Neural crest cell (in vitro differentiated cells): ENCODE measurements at places on chromosomes 3 and 15.

DNA sequence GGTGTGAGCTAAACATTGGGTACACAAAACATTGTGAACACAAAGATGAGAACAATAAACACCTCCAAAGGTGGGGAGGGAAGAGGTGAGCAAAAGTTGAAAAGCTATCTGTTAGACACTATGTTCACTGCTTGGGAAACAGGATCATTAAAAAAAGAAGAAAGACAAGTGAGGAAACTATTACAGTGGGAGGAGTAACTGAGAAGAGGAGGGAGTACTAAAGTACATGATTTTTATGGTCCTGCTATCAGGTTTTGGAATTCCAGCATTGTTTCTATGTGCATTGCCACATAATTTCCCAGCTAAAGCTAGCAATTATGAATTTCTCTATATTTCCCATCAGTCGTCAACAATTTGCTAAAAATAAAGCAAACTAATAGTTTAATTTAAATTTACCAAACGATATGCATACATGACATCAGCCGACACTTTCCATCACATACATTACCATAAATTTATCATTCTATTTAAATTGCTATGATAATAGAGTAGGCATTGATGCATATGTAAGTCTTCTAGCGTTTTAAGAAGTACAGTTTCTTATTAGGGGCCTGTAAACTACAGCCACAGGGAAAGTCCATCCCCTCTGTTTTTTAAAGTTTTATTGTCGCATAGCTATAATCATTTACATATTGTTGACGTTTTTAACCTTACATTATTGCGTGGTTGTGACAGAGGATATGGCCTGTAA lies 221.8 kb downstream of the CHL1 start:
- H3K4me1 ChIP-seq = no peaks in the 10 kb centered on the region
- H3K36me3 ChIP-seq = no peaks in the 10 kb centered on the region

- H3K4me3 ChIP-seq = no peak overlapping the region
- DNase-seq = no peak
- no peak overlapping the region for H3K27ac ChIP-seq
- H3K27me3 ChIP-seq = no peaks in the 10 kb centered on the region
These were observed 11.6 kb downstream of the WWTR1 start for GRCh38 chr3:149646181-149646766.

DNA sequence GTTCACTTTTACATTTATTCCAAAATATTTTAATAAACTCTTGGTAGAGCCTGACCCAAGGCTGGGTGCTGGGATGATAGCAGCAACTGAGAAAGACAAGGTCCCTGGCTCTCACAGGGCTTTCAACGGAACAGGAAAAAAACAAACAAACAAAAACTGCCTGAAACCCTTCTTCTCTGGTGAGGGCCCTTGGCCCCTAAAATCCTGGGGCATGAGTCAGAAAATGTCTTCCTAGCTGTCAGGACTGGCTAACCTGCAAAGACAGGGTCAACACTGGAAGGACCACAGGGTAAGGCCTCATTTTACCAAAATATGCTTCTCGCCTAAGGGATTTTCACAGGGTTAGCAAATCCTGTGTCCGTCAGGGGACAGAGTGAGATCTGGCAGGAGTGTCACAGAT lies 45.7 kb upstream of the WNT5A start:
- H3K27ac ChIP-seq = peak overlapping the region; percentile 20
- no peak overlapping the region for H3K4me3 ChIP-seq
- peaks cover 30% of the 10 kb centered on the region for H3K4me1 ChIP-seq
- peaks cover 4% of the 10 kb centered on the region for H3K27me3 ChIP-seq

GRCh38 chr3:122946185-122946584 lies 81.4 kb downstream of the SEMA5B start:
- H3K4me3 ChIP-seq = no peak overlapping the region
- H3K36me3 ChIP-seq = peaks cover 5% of the 10 kb centered on the region
- peaks cover 8% of the 10 kb centered on the region for H3K4me1 ChIP-seq
- DNase-seq = no peak
- no peaks in the 10 kb centered on the region for H3K27me3 ChIP-seq
- H3K27ac ChIP-seq = peak overlapping the region; percentile 30

- H3K27me3 ChIP-seq = no peaks in the 10 kb centered on the region
- no peak for DNase-seq
- no peaks in the 10 kb centered on the region for H3K36me3 ChIP-seq
- no peaks in the 10 kb centered on the region for H3K4me1 ChIP-seq
- H3K4me3 ChIP-seq = no peak overlapping the region
- H3K27ac ChIP-seq = no peak overlapping the region
These were observed 103.7 kb downstream of the MYO5A start for GRCh38 chr15:52424856-52425431.

- H3K27ac ChIP-seq = no peak overlapping the region
- H3K36me3 ChIP-seq = peaks cover 4% of the 10 kb centered on the region
- H3K27me3 ChIP-seq = no peaks in the 10 kb centered on the region
- H3K4me1 ChIP-seq = peaks cover 18% of the 10 kb centered on the region
- no peak for DNase-seq
- no peak overlapping the region for H3K4me3 ChIP-seq
These were observed 48.1 kb downstream of the PTPN9 start for GRCh38 chr15:75531041-75531450.

DNA sequence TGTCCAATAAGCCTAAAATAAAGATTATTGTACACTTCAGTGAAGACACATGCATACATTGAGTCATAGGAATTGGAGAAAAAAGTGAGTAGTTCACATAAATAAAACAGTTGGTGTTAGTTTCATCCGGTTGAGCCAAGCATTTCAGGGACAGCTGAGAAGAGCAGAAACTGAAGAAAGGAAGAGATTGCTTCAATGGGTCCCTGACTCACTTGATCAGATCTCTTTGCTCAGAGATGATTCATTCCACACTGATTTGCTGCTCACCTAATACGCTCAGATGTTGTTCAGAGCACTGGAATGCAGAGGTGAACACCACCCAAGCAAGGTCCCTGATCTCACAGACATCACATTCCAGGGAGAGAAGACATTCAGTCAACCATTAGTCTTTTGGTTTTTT lies 93.7 kb downstream of the RAD18 start:
- peaks cover 10% of the 10 kb centered on the region for H3K36me3 ChIP-seq
- H3K4me3 ChIP-seq = no peak overlapping the region
- no peak for DNase-seq
- H3K27ac ChIP-seq = no peak overlapping the region
- no peaks in the 10 kb centered on the region for H3K27me3 ChIP-seq

- H3K27me3 ChIP-seq = no peaks in the 10 kb centered on the region
- no peak for DNase-seq
- H3K36me3 ChIP-seq = no peaks in the 10 kb centered on the region
- H3K4me1 ChIP-seq = no peaks in the 10 kb centered on the region
These were observed 21.6 kb downstream of the SPTSSB start for GRCh38 chr3:161349529-161350312.

- peaks cover 18% of the 10 kb centered on the region for H3K27me3 ChIP-seq
- no peak for DNase-seq
These were observed 13.6 kb upstream of the CCDC33 start for GRCh38 chr15:74222240-74223119.

GRCh38 chr3:56059731-56060130 lies 408.5 kb downstream of the ERC2 start:
- H3K4me1 ChIP-seq = peaks cover 12% of the 10 kb centered on the region
- no peaks in the 10 kb centered on the region for H3K27me3 ChIP-seq
- no peak overlapping the region for H3K27ac ChIP-seq
- no peak for DNase-seq
- H3K36me3 ChIP-seq = no peaks in the 10 kb centered on the region

DNA sequence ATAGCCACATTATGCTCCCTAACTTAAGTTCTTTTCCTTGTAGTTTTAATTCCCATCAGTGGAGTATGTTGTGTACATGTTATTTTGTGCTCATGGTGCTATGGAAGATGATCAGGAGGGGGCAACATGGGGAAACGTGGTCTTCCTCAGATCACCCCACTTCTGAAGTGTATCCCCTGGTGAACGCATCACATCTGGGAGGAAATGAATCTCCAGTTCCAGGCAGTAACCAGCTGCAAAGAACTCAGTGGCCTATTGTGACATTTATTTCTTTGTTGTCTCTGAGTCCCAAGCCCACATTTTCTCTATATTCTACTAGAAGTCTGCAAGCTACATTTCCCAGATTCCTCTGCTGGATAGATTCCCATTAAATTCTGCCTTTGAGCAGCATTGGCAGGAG lies 217.0 kb downstream of the SATB1 start:
- H3K4me3 ChIP-seq = no peak overlapping the region
- DNase-seq = no peak
- H3K4me1 ChIP-seq = no peaks in the 10 kb centered on the region
- no peaks in the 10 kb centered on the region for H3K27me3 ChIP-seq
- peaks cover 10% of the 10 kb centered on the region for H3K36me3 ChIP-seq

DNA sequence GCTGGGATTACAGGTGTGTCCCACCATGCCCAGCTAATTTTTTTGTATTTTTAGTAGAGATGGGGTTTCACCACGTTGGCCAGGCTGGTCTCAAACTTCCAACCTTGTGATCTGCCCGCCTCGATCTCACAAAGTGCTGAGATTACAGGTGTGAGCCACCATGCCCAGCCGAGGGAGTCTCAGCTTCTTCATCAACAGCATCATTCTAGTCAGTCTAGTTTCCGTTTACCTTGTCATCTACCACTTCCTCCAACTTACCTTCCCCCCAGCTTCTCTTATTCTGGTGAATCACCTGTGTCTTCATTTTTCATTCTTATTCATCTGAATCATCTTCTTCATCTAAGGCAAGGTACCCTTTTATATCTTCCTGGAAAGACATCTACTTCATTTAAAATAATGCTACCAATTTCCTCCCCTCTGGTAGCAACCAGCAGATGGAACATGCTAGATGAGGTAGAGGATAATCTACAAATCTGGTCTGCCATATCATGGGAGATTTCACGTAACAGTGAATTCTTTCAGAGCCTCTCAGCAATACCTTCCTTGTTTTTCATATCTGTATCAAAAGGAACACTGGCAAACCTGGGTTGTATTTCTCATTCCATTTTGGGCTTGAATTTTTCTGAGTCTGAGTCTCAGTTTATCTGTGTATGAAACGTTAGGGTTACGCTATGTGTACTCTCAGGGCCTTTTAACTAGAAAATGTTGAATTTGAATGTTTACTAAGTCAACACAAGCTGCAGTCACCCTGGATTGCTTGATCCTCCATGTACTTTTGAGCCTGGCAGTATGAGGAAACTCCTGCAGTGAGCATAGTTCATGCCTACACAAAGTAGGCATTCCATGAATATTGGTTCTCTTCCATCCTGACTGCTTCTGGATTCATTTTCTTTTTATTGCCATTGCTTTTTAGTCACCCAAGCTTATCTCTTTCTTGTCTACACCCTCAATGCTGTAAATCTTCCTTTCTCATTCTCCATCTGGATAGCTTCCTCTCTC lies 16.8 kb downstream of the LPP start:
- H3K27me3 ChIP-seq = no peaks in the 10 kb centered on the region
- H3K4me1 ChIP-seq = peaks cover 26% of the 10 kb centered on the region
- no peaks in the 10 kb centered on the region for H3K36me3 ChIP-seq
- H3K4me3 ChIP-seq = no peak overlapping the region

DNA sequence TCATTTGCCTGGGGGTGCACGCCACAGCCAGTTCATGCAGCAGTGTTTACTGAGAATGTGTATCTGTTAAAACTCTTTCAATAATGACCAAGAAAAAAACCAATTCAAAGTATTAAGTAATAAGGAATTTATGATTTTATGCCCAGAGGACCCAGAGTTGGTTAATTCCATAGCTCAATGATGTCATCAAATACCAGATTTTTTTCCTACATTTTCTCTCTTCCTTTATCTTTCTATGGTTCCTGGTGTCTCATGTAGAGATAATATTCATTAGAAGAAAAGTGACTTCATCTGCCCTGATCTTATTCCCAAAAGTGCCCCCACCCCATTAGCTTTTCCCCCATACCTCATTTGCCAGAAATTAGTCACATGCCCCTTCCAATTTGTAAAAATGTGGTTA lies 44.6 kb upstream of the LMCD1 start:
- H3K27me3 ChIP-seq = no peaks in the 10 kb centered on the region
- no peak overlapping the region for H3K27ac ChIP-seq
- no peak overlapping the region for H3K4me3 ChIP-seq

GRCh38 chr3:119294696-119295671 lies 801 bp downstream of the ARHGAP31 start:
- H3K4me3 ChIP-seq = peak overlapping the region; percentile 93
- no peaks in the 10 kb centered on the region for H3K36me3 ChIP-seq
- peaks cover 43% of the 10 kb centered on the region for H3K4me1 ChIP-seq
- DNase-seq = peak; percentile 32
- peaks cover 15% of the 10 kb centered on the region for H3K27me3 ChIP-seq

DNA sequence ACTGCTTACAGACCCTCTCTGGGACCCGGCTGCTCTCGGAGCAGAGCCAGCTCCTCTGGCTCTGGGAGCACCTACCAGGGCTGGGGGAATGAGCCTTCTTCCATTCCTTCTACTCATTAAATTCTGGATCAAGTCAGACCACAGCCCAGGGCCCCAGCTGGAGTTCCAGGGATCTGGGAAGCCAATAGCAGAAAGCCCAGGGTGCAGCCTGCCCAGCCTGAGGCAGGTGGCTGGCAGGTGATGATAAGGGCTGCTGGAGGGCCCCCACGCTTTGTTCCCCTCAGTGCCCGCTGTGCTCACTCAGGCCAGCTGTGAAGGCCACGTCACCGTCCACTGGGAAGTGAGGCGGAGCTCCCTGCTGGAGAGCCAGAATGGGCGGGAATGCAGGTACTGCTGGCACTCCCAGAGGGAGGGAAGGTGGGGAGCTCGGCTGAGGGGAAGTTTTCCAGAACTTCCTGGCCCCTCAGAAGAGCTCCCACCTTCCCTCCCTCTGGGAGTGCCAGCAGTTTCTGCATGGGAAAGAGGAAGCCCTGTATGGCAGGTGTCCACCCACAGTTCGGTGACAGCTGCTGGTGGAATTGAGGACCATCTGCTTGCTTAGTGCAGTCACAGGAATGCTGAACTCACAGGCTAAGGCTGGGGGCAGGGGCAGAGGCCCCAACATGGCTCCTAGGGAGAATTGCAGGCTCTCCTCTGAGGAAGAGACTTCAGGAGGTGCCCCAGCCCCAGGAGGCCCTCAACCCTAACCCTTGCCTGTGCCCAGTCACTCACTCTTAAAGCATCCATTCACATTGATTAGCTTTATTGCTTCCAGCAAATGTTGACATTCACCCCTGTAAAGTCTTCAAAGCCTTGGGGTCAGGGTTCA lies 12.6 kb upstream of the RTP3 start:
- no peak overlapping the region for H3K4me3 ChIP-seq
- H3K27me3 ChIP-seq = peaks cover 5% of the 10 kb centered on the region
- peaks cover 23% of the 10 kb centered on the region for H3K4me1 ChIP-seq
- no peak overlapping the region for H3K27ac ChIP-seq
- H3K36me3 ChIP-seq = no peaks in the 10 kb centered on the region

GRCh38 chr3:11583638-11584046 lies 60.1 kb downstream of the VGLL4 start:
- DNase-seq = no peak
- H3K4me1 ChIP-seq = peaks cover 85% of the 10 kb centered on the region
- peak overlapping the region; percentile 29 for H3K4me3 ChIP-seq
- peaks cover 20% of the 10 kb centered on the region for H3K36me3 ChIP-seq
- H3K27ac ChIP-seq = no peak overlapping the region
